ENCODE measurements at places on chromosomes 1 and 21.

GRCh38 chr1:45551684-45552083, 1.1 kb downstream of the AKR1A1 start:
- no peak for DNase-seq

DNA sequence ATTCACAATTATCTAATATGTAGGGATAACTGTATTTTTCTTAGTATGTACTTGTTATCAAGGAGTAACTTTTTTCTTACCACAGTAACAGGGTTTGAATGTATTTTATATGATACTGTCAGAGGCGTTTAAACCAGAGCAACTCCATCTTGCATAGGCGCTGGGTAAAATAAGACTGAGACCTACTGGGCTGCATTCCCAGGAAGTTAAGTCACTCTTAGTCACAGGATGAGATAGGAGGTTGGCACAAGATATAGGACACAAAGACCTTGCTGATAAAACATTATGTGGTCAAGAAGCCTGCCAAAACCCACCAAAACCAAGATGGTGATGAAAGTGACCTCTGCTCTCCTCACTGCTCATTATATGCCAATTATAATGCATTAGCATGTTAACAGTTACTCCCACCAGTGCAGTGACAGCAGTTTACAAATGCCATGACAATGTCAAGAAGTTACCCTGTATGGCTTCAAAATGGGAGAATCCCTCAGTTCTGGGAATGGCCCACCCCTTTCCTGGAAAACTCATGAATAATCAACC, 64.8 kb downstream of the RPE65 start:
- no peak for DNase-seq

GRCh38 chr1:2188336-2188735, 6.2 kb downstream of the FAAP20 start:
- no peak for DNase-seq

DNA sequence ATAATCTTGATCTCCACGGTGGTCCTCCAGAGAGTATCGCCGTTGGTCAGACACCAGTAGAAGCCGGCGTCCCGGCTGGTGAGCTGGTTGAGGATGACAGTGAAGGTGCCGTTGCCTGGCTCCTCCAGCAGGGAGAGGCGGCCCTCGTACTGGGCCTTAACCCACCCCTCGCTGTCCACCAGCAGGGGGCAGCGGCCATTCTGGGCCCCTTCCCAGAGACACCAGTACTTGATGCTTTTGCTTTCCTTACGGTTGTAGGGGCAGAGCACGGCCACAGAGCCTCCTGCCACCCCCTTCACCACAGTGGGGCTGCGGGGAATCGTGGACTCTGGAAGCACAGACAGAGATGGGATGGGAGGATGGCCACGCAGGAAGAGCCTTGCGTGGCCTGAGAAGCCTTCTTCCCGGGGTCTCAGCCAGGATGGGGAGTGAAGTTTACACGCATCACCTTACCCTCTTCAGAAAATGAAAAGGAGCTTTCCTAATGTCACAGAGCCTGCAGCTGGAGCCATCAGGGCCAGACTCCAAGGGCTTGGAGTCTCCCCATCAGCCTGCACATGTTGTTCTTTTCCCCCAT, 10.7 kb downstream of the PIGR start:
- DNase-seq, result no peak

- no peak for DNase-seq
Observed at GRCh38 chr1:51956528-51957509, 33.7 kb downstream of the RAB3B start.

- no peak for DNase-seq
Observed at GRCh38 chr1:209409780-209410179, 173.7 kb upstream of the CAMK1G start.

Data from CD4-positive, alpha-beta T cell treated with Interleukin-4 for 4 hours (primary cell).